Fibroblast of lung (primary cell): ENCODE measurements at places on chromosomes 2 and 18. TPM values are rescaled to one million over a fixed set of nuclear protein-coding genes. Genes with fewer than 3 reads are reported as not detected.

Gene GAL3ST2
- not detected in 2 replicates for polyA plus RNA-seq

Gene IAH1
- 119 and 127 TPM in 2 replicates for polyA plus RNA-seq

Gene TNFAIP6
- 28.5 and 35.0 TPM in 2 replicates for polyA plus RNA-seq

Gene AOX1
- polyA plus RNA-seq = 39.4 and 49.9 TPM in 2 replicates

Gene SRD5A2
- not detected in 2 replicates for polyA plus RNA-seq

Gene ANKRD29
- 2.0 and 3.4 TPM in 2 replicates for polyA plus RNA-seq

Gene NEB
- polyA plus RNA-seq = 0.06 and 0.26 TPM in 2 replicates

Gene DLGAP1
- 0.16 and 0.61 TPM in 2 replicates for polyA plus RNA-seq

Gene DQX1
- polyA plus RNA-seq = not detected in 2 replicates

Gene CHRNG
- not detected in 2 replicates for polyA plus RNA-seq

Gene IL36RN
- polyA plus RNA-seq = not detected in 2 replicates

Gene TMEM17
- polyA plus RNA-seq = 3.7 and 4.9 TPM in 2 replicates

Gene LAPTM4A
- polyA plus RNA-seq = 634 and 1,101 TPM in 2 replicates

Gene HOXD3
- polyA plus RNA-seq = not detected in 2 replicates

Gene ACVR1
- 57.1 and 72.1 TPM in 2 replicates for polyA plus RNA-seq

Gene ANO7
- 0.50 and 0.70 TPM in 2 replicates for polyA plus RNA-seq

Gene ABCB6
- 12.5 and 14.7 TPM in 2 replicates for polyA plus RNA-seq

Gene GULP1
- polyA plus RNA-seq = 43.5 and 53.1 TPM in 2 replicates

Gene MERTK
- 0.34 and 0.71 TPM in 2 replicates for polyA plus RNA-seq

Gene TDRD15
- polyA plus RNA-seq = not detected in 2 replicates

Gene SNTG2
- polyA plus RNA-seq = 0.06 TPM in 1 of 2 replicates, not detected in the other

Gene ACMSD
- polyA plus RNA-seq = not detected in 2 replicates

Gene LYPD6
- 1.8 and 3.7 TPM in 2 replicates for polyA plus RNA-seq

Gene GPR75
- 1.4 and 2.1 TPM in 2 replicates for polyA plus RNA-seq

Gene ZCCHC2
- 5.3 and 6.0 TPM in 2 replicates for polyA plus RNA-seq

Gene IL36G
- polyA plus RNA-seq = not detected in 2 replicates

Gene PDCD1
- not detected in 2 replicates for polyA plus RNA-seq

Gene MROH2A
- polyA plus RNA-seq = not detected in 2 replicates

Gene KRTCAP3
- 0.12 and 0.22 TPM in 2 replicates for polyA plus RNA-seq

Gene RAB27B
- 0.14 and 0.92 TPM in 2 replicates for polyA plus RNA-seq
